ENCODE measurements at places on chromosomes 5 and 9.

- no peak for DNase-seq
Observed at GRCh38 chr5:123997462-123998215, 485.7 kb downstream of the CSNK1G3 start.

DNA sequence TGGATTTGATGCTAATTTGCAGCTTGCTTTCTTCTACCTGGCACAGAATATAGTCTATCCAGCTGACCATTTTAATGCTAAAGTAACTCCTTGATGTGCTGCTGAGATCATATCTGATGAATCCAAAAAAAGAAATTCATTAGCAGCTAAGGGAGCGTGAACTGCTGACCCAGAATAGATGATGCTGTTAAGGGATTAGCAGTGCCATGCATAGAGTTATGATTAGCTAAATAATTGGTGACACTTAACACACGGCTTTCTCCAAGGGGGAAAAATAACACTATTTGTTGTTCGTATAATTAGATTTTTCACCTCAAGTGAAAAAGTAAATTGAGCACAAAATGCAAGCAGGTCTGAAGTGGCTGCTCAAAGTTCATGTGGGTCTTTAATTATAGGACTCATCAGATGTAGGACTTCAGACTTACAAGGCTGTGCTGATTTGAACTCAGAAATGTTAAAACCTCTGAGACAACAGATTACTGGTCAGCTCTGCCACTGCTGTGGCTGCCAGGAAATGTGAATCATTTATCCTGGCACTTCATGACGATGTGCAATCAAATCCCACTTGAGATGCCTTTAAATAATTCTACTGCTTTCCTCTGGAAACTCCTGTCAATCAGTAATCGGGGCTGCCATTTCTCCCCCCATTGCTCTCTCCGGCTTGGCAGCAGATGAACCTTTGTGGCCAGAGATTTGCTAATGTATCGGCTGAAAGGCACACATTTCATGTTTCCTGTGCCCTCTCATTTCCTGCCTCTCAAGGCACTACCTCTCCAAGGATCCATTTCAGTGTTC, 291.6 kb upstream of the C9orf72 start:
- no peak for DNase-seq

GRCh38 chr5:178416919-178417318, 173.3 kb downstream of the COL23A1 start:
- no peak for DNase-seq

GRCh38 chr5:72957337-72957736, 1.5 kb downstream of the FCHO2 start:
- no peak for DNase-seq

- no peak for DNase-seq
Observed at GRCh38 chr5:91378752-91379211, 4.3 kb downstream of the ARRDC3 start.

DNA sequence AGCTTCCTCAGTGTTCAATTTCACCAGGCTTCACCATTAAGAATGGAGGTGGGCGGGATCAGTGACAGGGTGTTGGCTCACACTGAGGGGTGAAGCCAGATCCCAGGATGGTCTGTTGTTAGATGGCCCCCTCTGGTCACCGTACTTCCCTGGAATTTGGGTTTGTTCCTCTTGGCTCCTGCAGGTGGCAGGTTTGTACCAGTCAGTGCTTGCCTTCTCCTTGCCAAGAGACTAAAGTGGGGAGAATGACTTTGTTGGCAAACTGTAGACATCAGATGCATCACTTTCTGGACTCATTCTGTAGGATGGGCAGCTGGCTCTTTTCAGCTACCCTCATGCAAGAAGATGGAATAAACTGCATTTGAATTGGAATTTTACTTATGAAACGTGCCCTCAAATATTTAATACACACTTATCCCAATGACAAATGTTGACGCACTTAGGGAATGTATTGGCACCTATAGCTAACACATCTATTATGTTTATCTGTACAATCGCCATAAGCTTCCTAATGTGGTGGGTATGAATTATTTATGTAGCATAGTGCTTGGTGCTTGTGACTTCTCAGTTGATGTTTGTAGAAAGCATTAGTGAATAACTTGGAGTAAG, 31.4 kb upstream of the ANKRD55 start:
- peak; percentile 26 for DNase-seq

DNA sequence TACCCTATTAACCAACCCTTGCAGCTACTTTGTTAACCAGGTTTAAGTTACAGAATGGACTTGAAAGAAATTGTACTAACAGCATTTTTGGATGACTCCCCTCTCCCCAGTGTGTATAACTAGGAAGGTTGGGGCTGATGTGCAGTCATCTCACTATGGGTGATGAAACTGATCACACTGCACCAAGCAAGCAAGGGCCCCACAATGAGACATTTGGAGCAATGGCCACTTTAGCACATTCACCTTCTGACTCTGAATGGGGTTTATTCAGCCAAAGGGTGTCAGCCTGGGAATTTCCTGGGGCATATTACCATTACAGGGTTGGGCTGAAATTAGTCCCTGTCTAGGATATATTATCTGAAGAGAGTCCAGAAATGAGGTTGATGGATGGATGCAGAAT, 18.7 kb upstream of the CYFIP2 start:
- DNase-seq = no peak

DNA sequence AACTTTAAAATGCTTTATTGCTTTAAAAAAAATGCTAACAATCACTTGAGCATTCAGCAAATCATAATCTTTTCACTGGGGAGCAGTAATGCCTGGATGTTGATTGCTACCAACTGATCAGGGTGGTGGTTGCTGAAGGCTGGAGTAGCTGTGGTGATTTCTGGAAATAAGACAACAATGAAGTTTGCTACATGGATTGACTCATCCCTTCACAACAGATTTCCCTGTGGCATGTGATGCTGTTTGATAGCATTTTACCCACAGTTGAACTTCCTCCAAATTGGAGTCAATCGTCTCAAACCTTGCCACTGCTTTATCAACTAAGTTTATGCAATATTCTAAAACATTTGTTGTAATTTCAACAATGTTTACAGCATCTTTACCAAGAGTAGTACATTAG, 83.3 kb downstream of the MLLT3 start:
- DNase-seq = no peak
